ENCODE measurements at places on chromosomes 5 and 9.

- DNase-seq: peak; percentile 12
Measured at GRCh38 chr9:120394058-120394669, 185.8 kb downstream of the CDK5RAP2 start.

- DNase-seq: no peak
Measured at GRCh38 chr9:107890921-107891465, 401.4 kb upstream of the KLF4 start.

DNA sequence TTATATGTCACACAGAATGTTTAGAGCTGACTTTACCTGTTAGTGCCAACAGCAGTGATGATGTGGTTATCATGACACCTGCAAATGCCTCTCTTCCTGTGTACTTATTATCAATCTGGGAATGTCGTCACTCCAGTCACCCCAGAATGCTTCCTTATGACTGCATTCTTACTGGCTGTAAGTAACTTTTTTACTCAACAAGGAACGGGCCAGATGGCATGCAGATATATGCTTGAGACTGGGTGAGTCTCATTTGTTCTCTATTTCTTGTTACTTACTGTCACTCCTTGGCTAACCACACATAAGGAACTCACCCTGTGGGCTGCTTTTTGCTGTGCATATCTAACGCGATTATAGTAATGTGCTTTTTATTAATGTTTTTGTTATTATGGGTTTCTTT lies 385.5 kb upstream of the MEF2C start:
- DNase-seq: no peak

DNA sequence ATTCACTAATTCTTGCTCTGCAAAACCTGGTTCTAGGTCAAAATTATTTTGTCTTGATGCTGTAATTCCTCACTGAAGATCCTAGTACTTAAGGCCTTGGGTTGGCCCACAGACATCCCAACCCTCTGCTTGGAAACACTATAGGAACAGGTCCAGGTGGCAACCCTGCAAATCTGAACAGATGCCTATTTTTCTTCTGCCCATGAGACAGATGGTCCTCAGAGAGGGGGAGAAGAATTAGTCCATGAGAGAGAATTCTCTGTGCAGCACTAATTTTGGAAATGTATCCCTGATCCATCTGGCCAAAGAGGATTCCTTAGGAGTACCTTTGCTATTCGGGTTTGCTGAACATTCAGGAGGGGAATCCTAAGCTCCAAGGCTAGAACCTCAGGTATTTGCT lies 156.3 kb downstream of the ELAVL2 start:
- no peak for DNase-seq

DNA sequence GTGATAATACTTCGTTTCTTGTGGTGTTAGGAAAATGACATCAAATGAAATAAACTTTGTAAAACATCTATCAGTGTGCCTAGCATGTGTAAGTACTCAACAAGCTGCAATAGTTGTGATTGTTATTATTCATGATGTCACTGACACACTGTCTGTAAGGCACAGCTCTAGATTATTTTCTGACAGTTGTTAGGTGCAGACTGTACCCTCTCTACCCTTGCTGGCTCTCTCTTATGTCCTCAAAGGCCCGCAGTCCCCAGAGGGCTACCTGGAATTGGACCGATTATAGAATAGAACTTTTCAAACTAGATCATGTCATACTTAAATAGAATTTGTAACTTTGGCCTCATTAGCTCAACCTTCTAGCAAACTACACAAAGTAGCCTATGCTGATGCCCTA lies 65.9 kb upstream of the VCAN start:
- no peak for DNase-seq

GRCh38 chr9:68949271-68950000 lies 64.5 kb downstream of the PRKACG start:
- no peak for DNase-seq

- no peak for DNase-seq
Measured at GRCh38 chr9:21696411-21696871, 106.0 kb upstream of the MTAP start.

DNA sequence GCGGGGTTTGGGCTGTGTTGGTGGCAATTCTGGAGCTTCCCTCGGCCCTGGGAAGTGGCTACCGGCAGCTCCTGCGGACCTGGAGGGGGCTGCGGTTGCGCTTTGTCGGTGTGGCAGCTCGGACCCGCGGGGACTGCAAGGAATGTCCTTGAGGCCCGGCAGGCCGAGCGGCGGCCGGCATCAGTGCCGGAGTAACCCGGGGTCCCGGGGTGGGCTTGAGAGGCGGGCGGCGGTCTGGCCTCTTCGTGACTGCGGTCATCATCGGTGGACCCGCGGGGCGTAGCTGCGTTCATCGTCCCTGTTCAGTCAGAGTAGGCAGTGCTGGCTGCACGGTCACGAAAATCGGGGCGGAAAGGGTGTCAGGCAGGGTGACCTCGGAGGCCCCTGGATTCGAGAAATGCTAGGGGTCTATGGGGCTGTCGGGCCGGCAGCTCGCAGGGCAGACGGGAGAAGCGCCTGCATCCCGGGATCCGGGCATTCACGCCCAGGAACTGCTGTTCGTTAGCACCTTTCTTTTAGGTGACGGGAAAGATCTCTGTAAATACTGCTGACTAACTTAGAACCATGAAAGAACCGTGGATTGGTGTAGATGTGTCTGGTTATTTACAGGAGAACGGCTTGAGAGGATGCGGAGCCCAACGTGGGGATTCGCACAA lies 474 bp downstream of the HMGCR start:
- DNase-seq: peak; percentile 12

- DNase-seq: no peak
Measured at GRCh38 chr5:56760723-56761122, 54.6 kb upstream of the MAP3K1 start.

DNA sequence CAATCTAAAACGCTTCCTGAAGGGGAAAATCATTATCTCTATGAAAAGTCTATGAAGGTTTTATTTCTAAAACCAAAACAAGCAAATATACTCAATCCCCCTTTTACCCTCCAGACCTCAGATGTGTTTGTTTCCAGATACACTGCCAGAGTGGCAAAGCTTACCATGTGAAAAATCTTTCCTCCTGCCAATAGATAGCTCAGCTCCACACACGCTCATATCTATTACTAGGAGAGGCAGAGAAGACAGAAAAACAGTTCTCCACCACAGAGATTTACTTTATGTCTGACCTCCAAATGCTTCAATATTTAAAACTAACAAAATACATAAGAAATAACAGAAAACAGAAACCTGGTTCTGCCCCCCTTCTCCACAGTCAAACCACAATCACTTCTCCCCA lies 7.0 kb downstream of the IRX2 start:
- DNase-seq: no peak

DNA sequence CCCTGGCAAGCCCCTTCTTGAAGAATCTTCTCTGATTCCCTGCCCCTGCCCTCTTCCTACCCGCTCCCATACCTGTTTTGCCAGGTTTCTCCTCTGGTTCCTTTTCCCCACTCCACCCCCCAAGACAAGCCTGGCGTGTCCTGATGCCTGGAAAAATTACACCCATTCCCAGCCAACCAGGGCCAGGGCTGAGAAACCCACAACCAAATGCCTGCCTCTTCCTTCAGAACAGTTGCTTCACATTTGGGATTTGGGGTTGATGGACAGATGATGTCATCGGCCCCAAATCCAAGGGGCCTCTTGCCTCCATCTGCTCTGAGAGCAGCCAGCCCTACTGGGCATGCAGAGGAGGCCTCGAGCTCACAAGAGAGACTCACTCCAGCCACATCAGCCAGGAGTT lies 8.8 kb upstream of the NEK6 start:
- no peak for DNase-seq

DNA sequence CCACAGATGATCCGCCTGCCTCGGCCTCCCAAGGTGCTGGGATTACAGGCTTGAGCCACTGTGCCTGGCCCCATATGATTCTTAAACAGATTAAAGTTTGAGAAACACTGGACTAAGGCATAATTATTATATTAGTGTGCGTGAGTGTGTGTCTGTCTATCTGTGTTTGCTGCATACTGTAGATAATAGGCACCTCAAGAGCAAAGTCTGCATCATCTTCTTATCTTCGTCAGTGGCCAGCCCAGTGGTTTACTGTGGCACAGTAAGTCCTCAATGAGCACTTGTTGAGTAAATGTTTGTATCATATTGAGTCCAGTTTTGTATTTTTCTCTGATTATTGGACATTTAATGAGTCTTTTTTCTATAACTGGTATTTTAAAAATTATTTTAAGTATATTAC lies 81.7 kb downstream of the ITGA1 start:
- DNase-seq: no peak

DNA sequence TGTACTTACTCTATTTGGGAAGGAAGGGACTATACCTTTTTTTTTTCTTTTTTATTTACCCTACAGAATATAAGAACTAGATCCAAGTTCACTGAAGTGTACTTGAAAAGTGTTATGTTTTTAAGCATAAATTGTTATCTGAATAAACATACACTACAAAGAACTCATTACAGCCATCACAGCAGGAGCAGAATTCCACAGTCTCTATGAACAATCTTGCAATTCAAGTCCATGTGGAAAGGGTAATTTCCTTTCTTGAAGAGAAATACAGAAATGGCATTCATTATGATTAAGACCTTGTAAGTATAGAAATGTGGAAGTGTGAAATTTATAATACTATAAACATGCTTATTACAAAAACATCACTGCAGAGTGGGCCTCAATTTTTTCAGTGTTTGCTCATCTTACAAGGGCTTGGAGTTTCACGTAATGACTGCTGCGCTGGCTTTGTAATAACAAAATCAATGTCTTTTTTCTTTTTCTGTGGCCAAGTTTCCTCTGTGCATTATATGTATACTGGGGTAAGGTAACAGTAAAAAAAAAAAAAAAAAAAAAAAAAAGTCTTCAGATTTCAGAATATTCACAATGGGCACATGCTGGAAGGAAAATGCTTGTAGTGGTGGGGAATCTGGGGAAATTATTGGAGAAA lies 77.0 kb upstream of the GNA14 start:
- no peak for DNase-seq

GRCh38 chr9:131633491-131634031 lies 88.2 kb downstream of the PRRT1B start:
- no peak for DNase-seq

GRCh38 chr5:137621861-137622823 lies 113.7 kb downstream of the KLHL3 start:
- DNase-seq: no peak

- no peak for DNase-seq
Measured at GRCh38 chr9:82196622-82197441, 208.3 kb downstream of the SPATA31D1 start.
